Lung microvascular endothelial cell (primary cell): ENCODE measurements at places on chromosomes 5 and 9.
A peak's percentile ranks its signal among the peaks of the same experiment; 100 is the strongest.

- DNase-seq, result no peak
Observed at GRCh38 chr5:53323511-53323910, 156.9 kb upstream of the FST start.

DNA sequence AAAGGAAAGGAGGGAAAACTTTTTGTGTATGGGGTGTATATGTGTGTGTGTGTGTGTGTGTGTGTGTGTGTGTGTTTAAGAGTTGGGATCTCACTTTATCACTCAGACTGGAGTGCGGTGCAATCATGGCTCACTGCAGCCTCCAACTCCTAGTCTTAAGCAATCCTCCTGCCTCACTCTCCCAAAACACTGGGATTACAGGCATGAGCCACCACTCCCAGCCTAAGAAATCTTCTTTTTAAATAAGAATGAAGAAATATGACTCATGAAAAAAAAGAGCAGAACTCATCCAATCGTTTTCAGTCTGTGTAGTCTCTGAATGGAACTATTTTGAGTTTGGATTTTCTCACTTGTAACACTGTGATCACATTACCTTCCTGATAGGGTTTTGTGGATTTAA is 601.5 kb downstream of the ACTL7B start:
- no peak for DNase-seq

- DNase-seq, result no peak
Observed at GRCh38 chr9:126720036-126720435, 84.8 kb upstream of the ZBTB43 start.

DNA sequence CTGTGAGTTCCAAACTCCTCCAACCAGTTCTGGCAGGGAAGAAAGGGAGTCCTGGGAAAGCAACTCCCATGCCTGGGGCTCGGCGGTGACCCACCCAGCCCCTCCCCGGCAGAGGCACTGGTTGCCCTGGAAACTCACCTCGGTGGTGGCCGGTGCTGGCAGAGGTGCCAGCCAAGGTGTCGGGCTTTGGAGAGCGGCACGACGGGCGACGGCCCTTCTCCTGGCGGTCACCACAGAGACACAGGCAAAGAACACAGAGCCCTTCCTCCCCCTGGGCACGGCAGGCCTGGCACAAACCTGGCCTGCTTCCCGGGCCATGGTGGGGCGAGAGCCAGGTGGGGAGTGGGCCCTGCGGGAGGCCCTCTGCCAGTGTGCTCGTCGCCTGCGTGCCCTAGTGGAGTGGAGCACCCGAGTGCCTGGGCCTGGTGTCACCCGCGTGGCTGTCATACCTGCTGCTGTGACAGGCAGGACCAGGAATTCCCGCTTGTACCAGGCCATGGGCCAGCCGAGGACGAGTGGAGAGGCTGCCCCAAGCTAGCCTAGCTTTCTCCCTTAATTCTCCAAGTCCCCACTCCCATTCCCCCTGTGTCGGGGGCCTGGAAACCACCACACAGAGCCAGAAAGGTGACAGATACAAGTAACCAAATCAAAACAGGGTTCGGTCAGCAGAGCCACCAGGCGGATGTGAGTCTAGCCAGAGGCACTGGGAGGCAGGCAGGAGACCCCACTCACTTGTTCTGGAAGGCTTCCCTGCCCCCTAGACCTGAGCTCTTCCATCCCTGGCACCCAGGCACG is 8.2 kb upstream of the RALGDS start:
- DNase-seq, result no peak

GRCh38 chr5:10789726-10790125 is 28.7 kb upstream of the DAP start:
- no peak for DNase-seq

- no peak for DNase-seq
Observed at GRCh38 chr9:92534674-92535073, 1.1 kb downstream of the ECM2 start.

DNA sequence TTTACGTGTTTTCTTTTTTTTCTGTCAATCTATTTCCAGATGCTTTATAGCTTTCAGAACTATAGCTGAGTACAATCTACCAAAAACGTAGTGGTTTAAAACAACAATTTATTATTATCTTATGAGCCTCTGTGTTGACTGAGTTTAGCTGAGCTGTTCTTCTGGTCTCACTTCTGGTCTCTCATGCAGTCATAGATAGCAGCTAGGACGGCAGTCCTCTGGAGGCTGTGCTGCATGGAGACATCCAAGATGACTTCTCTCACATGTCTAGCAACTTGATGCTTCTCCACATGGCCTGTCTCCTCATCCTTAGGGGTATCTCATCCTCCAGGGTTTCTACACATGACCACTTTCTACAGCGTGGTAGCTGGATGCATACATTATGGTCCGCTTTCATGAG is 22.0 kb upstream of the RAD23B start:
- DNase-seq, result no peak

- no peak for DNase-seq
Observed at GRCh38 chr5:141725891-141726290, 43.9 kb upstream of the ARAP3 start.

- peak; percentile 6 for DNase-seq
Observed at GRCh38 chr5:141245250-141245717, at the start of gene PCDHB15. Gene PCDHB15 (plus strand): TSS chr5:141245395. CDS start chr5:141245579, 184 bp downstream.

DNA sequence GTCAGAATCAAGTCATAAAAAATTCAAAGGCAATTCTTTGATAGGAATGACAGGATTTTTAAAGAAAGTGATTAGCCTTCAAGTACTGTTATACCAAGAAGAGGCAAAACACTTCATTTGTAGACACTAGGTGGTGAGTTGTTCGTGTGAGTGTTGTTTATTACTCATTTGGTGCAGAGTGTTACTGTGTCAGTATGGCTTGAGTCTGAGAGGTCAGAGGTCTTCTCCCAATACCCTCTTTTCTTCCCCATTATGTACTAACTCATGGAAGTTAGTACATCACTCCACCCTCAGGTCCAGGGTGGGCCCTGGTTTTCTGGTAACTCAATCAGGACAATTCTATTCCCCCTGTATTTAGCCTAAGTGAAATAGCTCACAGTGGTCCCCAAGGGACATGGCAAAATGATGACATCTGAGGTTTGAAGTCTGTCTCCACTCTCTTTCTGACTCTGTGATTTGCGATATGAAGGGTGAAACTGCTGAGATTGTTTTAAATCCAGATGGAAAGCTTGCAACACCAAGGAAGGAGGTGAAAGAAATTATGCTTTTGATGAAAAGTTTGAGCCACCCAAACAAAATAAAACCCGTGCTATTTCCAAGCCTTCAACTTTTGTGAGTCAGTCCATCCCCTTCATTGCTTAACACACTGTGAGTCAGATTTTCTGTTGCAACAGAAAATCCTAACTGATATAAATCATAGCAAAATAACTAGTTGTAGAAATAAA is 56.8 kb downstream of the NUDT12 start:
- no peak for DNase-seq

DNA sequence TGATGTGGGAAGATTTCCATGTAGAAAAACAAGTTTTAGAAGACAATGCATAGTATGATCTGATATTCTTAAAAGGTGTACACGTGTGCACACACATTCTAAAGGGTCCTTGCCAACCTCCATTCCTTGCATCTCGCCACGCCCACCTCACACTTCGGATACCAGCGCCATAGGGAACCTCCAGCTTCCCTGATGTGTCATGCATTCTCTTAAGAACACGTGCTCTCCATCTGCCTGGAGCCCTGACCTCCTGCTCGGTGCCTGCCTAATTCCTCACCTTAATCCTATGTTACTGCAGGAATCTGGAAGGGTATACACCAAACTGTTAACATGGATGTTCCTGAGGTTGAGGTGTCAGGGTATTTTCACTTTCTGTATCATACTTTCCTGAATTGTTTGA is 63.1 kb downstream of the PTCD2 start:
- DNase-seq, result no peak

DNA sequence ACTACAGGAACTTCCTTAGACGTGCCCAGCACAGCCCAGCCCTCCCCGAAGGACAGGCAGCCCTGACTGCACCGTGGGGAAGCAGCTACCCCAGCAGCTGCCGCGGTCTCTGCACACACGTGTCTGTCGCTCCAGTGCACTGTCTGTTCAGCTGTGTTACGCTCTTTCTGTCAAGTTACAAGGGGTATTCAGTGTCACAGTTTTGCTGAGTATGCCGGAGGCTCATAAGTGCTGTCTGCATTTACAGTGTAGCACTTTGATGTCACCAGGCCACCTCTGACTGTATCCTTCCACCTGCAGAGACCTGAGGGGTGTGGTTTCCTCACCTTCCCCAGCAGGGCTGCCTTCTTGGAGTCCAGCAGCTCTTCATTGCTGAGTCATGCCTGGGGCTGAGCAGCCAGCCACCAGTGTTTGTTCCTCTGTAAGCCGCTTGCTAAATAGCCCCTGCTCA is 126.8 kb downstream of the EHMT1 start:
- DNase-seq, result no peak

- DNase-seq, result no peak
Observed at GRCh38 chr5:157459715-157460599, at the start of gene NIPAL4. Gene NIPAL4 (plus strand): TSS chr5:157460213. CDS start chr5:157460321, 108 bp downstream.

DNA sequence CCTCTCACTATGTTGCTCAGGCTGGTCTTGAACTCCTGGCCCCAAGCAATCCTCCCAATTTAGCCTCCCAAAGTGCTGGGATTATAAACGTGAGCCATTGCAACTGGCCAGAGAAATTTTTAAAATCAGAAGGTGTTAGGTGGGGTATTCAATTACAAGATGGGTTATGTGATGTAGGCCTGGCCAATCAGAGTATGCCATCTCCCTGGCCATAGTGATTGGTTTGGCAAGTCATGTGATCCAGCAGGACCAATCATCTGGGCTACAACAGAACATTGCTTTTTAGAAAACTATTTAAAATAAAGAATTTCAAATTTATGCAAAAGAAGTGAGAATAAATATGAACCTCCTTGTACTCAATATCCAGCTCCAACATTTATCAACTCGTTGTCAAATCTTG is 22.4 kb downstream of the NMRK1 start:
- no peak for DNase-seq
